ENCODE measurements at places on chromosomes 4 and X.

- DNase-seq, result no peak
Observed at GRCh38 chrX:44817029-44817428, 26.8 kb upstream of the DUSP21 start.

GRCh38 chrX:49176421-49177326 is 5.0 kb downstream of the PLP2 start:
- DNase-seq, result no peak

DNA sequence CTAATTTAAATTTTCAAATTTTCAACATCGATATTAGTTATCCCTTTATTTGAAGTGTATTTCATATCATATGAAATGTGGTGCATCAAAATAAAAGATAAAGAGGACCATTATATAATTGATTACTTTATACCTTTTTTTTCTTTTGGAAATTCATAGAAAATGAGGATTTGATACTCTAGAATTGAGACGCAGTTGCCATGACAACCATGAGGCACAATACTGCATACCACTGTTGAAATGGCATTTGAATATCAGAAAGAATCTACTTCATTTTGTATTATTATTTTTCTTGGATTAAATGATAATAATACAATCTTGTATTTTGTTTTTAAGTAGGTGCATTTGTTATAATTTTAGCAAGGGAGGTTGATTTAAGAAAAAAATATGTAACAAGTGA is 323.1 kb downstream of the PCDH18 start:
- DNase-seq, result no peak

DNA sequence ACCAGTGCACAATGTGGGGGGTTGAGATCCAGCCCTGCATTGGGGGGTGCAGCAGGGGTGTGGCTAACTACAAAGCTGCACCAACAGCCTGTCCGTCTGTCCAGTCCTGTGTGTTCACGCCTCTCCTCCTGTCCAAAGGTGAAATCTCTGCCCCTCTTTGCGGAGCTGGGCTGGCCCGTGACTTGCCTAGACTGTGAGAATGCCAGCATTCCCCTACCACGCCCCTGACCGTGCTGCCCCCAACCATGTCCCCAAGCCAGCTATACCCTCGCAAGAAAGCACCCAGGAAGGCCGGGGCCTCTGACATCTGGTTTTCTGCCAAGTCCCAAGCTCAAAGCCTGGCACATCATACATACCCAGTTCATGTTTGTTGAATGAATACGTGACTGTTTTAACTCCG is 19.2 kb downstream of the ZFYVE28 start:
- no peak for DNase-seq

GRCh38 chr4:11337287-11337686 is 91.4 kb downstream of the HS3ST1 start:
- no peak for DNase-seq

GRCh38 chr4:75229806-75230570 is 284.2 kb downstream of the RCHY1 start:
- DNase-seq, result no peak

DNA sequence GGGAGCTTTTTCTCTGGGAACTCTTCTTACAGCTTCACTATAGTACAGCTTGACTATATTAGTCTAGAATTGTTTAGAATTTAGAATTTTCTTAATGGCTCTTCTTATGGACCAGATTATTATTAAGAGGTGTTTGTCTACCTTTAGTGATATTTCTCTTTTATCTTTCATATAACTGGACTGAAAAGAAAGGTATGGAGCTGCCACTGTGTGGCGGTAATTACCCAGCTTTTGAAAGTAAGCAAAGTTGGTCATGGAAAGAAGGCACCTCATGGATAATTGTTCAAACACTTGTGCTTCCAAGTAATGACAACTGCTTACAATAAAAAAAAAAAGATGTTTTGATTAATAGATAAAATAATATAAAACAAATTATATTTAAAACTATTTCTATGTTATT is 1112.5 kb downstream of the TECRL start:
- DNase-seq, result no peak

Measured in EH (cell line).